AG04449 (cell line): ENCODE measurements at places on chromosomes 7 and 10.

GRCh38 chr10:77556990-77557601 is 80.5 kb downstream of the KCNMA1 start:
- no peak for DNase-seq

DNA sequence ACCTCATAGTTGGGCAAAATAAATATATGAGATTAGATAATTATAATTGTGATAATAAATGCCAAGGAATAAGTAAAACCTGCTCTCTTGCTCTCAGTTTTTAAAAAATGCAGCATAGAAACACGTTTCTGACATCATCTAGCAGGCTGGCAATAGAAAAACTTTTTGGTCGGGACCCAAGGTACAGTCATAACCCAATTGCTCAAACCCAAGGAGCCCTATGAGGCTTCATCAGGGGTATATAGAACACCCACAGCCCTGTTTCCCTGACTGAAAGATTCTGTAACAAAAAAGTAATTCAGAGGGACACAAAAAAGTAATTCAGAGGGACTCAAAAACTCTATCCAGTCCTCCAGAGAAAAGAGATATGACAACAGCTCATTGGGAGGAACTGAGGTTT is 3.8 kb downstream of the PDE1C start:
- DNase-seq, result no peak

DNA sequence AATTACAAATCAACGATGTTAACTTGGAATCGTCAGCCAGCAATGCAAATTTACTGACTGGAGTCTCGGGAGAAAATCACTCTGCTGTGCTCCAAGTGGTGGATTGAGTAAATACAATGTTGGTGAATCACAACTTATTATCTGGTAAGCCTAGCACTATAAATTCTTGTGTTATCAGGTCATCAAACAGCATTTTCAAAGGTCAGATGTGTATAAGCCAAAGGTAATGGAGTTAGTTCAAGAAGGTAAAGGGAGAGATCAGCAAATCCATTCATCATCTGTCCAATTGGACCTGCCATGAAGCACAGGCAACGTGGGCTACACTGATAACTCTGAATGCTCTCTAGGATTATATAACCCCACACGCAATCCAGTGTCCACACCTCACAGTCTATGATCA is 13.9 kb downstream of the CUBN start:
- DNase-seq, result no peak

DNA sequence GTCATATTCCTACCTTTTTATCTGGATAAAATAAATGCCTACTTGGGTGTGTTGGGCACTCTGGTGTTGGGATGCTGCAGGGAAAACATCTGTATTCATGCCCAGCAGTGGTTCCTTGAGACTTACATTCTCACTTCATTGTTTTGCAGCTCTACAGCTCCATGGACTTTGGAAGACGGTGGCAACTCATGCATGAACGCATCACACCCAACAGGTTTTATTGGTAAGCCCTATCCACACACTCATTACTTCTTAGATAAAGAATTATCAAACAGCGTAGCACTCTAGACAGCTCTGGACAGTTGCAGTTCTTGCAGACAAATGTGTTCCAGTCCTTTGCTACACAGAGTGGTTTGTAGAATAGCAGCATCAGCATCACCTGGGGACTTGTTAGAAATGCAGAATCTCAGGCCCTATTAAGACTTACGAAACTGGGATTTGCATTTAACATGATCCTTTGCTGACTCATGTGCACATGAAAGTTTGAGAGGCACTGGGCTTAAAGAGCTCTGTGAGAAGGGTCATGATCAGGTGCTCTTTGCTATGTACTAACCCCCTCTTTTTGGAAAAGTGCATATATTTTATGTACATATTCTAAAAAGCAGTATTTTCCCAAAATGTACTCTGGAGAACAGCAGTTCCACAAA is 401.9 kb downstream of the SORCS3 start:
- DNase-seq, result no peak

- DNase-seq, result no peak
These were observed 189.1 kb upstream of the PRSS1 start for GRCh38 chr7:142560166-142560565.
